Activated T-helper 1 cell treated with anti-CD3 and anti-CD28 coated beads, Interleukin-2, amount 50 U/mL, for 16 hours (primary cell): ENCODE measurements at places on chromosomes 7 and 10.

- DNase-seq = no peak
These were observed 68.9 kb downstream of the ZNF467 start for GRCh38 chr7:149704507-149704906.

DNA sequence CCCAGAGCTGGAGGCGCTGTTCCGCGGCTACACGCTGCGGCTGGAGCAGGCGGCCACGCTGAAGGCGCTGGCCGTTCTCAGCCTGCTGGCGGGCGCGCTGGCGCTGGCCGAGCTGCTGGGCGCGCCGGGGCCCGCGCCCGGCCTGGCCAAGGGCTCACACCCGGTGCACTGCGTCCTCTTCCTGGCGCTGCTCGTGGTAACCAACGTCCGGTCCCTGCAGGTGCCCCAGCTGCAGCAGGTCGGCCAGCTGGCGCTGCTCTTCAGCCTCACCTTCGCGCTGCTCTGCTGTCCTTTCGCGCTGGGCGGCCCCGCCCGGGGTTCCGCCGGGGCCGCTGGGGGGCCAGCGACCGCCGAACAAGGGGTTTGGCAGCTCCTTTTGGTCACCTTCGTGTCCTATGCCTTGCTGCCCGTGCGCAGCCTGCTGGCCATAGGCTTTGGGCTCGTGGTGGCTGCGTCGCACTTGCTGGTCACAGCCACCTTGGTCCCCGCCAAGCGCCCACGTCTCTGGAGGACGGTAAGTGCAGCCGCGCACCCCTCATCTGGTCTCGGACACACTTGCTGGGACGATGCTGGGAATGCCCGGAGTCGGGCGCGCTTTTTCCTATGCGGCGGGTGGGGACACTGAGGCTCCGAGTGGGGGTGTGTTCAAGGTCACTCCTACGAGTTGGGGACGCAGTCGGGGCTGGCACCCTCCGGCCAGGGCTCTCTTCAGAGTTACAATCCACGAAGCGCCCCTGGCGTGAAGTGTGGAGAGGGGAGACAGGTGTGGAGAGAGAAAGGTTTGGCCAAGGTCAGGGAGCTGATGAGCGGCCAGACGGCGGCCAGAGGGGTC is 717 bp downstream of the ADCY1 start:
- no peak for DNase-seq

DNA sequence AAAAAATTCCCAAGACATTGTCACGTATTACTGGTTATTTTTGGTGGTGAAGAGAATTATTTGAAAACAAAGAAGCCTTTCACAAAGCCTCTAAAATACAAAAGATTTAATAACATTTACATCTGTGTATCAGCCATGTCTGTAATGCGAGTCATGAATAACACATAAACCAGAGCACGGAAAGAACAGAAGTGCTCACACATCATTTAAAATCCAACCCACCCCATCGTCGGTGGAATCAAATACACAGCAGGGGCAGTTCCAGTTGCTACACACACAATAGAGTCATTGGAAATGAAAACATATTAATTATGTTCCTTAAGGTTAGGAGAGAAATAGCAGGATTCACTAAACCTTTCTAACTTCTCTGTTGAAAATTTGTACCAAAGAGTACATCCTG is 1097.3 kb downstream of the KCNMA1 start:
- no peak for DNase-seq

DNA sequence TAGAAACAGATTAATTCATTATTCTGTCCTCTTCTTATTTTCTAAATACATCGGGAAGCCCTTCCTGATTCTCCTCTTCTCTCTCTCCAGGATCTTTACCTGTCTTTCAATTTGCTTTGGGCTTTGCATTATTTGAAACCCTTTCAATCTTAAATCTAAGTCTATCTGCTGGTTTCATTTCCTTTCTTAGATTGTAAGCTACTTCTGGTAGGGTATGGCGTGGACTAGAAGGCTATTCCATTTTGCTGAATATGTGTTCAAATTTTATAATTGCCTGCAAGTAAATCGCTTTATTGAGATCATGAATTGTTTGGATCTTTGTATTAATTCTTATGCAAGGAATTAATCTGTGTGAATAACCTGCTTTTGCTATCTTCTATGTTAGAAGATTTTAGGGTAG is 11.1 kb downstream of the STAM start:
- DNase-seq = no peak

DNA sequence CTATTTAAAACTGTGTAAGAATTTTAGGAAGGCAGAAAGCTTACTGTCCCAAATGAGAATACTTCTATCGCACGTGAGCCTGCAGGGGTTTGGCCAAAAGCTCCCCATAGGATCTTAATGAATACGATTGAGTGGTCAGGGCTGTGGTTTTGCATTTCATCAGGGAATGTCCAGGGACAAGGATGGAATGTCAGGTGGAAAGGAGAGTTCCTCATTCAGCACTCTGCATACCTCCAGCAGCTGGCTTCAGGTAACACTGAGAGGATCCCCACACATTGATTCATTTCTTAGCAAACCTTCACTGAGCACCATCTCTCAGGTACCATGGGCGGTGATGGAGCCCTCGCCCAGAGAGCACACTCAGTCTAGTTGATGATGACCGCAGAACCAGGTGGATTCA is 27.2 kb downstream of the ANK3 start:
- DNase-seq = no peak

DNA sequence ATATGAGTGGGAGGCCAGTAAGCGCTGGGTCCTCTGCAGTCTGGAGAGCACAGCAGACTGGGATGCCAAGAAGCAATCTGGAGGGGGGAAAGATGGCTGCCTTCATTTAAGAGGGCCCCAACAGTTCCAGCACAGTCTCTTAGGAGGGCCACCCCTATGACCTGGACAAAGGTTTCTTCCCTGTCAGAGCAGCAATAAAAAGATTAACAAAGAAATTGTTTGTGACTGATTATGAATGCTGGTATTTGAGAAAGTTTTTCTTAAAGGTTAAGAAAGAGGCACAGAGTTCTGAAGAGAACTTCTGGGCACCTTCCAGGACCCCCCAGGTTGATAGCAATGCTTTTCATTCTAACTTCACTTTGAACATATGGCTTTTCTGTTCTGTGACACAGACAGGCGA is 52.3 kb downstream of the CYP26A1 start:
- DNase-seq = no peak

GRCh38 chr10:76139431-76139830 is 708.0 kb downstream of the LRMDA start:
- no peak for DNase-seq

GRCh38 chr10:133475821-133476640 is 22.3 kb downstream of the SCART1 start:
- no peak for DNase-seq

- no peak for DNase-seq
These were observed 20.7 kb upstream of the FGFR2 start for GRCh38 chr10:121618906-121619305.

- DNase-seq = no peak
These were observed 21.2 kb downstream of the ZMIZ2 start for GRCh38 chr7:44769776-44770294.

- DNase-seq = no peak
These were observed 6.6 kb upstream of the OGDHL start for GRCh38 chr10:49768731-49769130.

DNA sequence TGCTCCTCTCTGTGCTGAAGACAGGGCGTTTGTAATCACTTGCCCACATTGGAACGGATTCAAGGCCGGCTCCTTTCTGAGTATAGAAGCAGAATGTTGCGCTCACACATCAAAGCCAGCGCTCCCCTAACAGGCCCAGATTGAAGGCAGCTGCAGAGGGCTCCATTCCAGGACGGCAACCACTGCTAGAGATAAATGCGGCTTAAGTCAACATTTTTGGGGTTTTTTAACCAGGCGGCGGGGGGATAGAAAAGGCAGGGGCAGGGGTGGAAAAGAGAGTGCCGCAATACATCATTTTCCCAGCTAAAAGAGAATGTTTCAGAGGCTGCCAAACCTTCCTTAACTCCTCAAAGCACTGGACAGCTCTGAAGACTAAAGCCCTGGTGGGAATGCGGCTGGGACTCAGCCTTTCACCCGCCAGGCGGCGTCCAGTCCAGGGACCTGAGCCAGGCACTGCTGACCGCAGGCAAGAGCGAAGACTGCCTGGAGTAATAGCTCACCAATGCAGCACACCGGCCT is 189.6 kb downstream of the TNS3 start:
- no peak for DNase-seq

DNA sequence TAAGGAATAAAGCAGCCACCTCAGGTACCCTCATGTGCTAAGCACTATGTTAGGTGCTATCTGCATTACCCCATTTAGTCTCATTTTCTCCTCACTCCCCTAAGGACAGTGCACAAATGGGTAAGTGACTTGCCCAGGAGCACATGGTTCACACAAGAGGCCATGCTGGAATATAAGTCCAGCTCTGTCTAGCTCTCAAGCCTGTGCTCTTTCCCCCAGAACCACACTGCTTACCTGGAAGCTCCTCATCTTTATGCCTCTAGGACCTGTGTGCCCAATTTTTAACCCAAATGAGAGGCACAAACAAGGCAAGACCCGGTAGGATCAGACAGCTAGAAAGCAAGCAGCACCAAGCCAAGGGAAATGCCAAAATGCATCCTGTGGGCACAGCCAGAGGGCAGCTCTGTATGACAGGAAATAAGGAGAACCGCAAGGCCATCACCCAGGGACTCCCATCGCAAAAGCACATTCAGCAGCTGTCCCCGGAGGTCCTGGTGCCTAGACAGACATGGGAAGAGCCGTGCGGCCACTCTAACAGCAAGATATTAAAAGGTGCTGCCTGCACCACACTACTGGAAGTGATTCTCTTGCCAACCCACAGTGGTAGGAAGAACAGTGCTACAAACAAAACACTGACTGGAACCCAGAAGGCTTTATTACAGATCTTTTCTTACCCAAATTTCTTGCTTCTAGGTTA is 88.1 kb downstream of the GSAP start:
- DNase-seq = no peak

GRCh38 chr10:65670087-65670486 is 1255.7 kb upstream of the LRRTM3 start:
- DNase-seq = no peak

DNA sequence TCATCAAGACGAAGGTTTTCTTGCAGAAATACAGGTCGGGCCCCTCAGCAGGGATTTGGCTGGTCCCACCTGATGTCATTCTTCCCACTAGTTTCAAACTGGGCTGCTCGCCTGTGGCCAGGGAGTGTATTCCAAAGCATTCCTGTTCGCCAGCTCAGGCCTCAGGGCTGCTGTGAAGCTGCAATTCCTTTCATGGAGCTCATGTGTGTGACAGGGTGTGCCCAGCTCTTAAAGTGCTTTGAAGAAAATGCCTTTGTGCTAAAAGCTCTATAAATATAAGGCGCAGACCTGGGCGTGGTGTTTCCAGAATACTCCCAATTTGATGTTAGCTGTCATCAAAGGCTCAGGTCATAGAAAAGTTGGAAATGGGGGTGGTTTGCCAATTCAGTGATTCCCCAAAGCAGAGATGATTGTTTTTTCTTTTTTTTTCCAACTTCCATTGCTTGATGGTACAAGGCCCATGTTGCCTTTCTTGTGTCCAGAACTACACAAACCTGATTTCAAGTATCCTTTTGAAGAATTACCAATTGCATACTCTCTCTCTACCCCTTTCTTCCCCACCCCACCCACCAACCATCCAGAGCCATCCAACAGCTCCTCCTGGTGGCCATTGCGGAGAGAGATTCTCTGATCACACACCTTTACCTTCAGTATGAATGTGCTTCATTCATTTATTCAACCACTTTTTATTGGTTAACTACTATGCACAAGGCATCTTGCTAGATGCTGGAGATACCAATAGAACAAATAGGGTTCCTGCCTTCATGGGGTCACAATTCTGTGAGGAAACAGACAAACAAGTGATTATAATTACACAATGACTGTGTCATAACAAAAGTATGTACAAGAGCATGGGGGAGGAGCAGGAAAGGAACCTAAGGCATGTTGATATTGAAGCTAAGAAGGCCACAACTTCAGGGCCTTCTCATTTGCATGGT is 297.3 kb upstream of the LYZL1 start:
- no peak for DNase-seq
